ENCODE measurements at places on chromosomes 3 and 15.

GRCh38 chr3:181567311-181568075 is 144.2 kb upstream of the SOX2 start:
- no peak for DNase-seq

DNA sequence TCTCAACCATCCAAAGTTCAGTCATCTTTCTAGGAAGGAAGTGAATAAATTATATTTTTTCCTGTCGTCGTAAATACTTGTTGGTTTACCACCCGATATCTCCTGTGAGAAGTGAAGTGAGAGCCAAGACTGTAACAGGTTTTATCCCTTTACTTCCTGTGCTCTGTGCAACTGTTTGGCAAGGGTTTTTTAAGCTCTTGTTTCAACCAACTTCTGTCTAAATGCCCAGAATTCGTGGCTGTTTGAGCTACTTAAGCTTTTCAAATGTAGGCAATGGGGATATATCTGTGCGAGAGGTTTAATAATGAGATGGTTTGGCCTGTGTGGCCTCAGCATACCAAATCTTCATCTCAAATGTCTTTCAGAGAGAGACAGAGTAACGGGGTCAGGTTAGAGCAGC is 134.7 kb downstream of the LRTM1 start:
- no peak for DNase-seq

GRCh38 chr3:64023187-64023860 is at the start of gene PSMD6:
Gene PSMD6 (minus strand): TSS chr3:64023494. CDS start chr3:64023419, 75 bp downstream.
- peak; percentile 84 for DNase-seq

- no peak for DNase-seq
These were observed 158.3 kb upstream of the CGNL1 start for GRCh38 chr15:57217778-57218598.

- no peak for DNase-seq
These were observed 99.8 kb downstream of the NSUN3 start for GRCh38 chr3:94162700-94163099.

DNA sequence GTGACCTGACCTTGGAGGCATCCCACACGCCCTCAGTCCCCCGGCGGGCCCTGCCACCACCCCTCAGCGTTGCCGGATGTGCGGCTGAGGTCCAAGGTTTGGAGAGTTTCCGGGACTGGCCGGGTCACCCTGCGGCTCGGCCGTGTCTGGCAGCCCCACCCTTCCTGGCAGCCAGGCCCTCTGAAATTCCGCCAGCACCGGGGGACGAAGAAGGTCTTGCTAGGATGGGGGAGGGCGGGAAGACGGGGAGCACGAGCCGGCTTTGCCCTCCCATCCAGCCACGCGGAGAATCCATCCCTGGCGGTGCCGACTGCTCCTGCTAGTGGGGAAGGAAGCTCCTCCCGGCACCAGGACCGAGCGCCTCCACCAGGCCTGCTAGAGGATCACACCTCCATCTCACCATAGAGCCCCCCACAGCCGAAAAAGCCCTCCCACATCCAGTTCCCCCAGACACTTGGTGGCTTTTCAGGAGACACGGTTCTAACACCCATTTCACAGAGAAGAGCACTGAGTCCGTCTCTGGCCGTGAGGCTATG is 81.5 kb downstream of the CPN2 start:
- no peak for DNase-seq

DNA sequence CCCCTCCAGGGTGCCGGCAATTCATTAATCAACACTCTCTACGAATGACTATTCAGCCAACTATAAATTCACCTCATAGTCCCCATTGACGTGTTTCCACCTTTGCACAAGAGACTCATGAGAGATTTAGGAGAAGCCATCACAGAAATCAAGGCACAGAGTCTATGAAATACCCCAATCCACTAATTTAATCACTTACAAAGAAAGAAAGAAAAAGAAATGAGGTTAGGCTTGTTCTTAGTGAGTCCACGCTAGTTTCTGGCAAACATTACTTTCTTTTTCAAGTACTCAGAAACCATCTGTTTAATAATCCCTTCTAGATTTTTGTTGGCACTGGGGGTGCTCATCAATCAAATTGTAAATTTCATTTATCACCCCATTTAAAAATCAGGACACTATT is 125.2 kb upstream of the ADPGK start:
- no peak for DNase-seq

- DNase-seq = no peak
These were observed 71.3 kb downstream of the CMTM8 start for GRCh38 chr3:32309654-32310242.

DNA sequence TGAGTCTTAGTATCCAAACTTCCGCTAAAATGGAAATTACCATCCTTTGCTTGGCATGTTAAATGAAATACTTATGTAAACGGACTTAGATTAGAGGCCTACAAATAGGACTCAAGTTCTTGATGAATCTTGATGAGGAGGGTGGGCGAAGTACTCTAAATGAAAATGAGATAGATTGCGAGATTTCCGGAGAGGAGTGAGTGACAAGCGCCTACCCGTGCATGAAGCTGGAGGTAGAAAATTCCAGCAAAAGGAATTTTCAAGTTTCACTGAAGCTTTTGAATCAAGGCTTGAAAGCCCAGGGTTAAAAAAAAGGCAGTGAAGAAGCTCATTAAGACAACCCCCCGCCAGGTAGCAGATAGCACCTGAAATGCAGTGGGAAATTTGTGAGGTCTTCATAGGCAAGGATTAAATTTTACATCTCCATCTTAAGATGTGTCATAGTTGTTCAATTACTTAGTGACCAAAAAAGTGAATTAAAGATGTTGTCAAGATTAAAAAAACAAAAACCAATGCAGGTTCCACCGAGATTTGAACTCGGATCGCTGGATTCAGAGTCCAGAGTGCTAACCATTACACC is 655 bp upstream of the RAB11A start:
- no peak for DNase-seq

DNA sequence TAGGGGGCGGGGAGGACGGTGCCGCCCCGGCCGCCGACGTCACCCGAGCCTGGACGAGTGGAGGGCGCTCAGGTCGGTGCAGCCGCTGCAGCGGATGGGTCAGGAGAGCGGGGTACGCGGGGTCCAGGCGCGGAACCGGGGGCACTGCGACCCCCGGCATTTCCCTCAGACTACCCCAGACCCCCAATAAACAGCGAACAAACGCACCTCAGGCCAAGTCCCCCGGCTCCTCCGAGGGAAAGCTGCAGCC is 78.9 kb downstream of the IQSEC1 start:
- DNase-seq = no peak

DNA sequence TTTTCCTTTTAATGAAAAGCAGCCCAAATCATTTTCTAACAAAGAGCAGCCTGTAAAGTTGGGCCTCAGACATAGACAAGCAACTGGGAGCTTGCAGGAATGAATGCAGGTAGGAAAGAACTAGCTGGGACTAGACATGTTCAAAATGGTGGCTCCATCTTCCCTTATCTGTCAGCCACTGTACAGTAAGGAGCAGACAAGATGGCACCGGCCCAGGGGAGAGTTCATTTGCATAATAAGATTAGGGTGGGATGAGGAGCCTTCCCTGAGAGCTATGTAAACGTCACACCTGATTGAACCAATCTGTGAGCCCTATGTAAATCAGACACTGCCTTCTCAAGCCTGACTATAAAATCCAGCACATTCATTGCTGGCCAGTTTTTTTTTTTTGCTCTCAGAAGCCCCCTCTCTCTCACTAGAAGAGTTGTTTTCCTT is 59.7 kb upstream of the GK5 start:
- no peak for DNase-seq

- DNase-seq = no peak
These were observed 66.8 kb downstream of the STAC start for GRCh38 chr3:36447061-36447460.

- no peak for DNase-seq
These were observed 48.1 kb upstream of the SEMA6D start for GRCh38 chr15:47669221-47669620.

DNA sequence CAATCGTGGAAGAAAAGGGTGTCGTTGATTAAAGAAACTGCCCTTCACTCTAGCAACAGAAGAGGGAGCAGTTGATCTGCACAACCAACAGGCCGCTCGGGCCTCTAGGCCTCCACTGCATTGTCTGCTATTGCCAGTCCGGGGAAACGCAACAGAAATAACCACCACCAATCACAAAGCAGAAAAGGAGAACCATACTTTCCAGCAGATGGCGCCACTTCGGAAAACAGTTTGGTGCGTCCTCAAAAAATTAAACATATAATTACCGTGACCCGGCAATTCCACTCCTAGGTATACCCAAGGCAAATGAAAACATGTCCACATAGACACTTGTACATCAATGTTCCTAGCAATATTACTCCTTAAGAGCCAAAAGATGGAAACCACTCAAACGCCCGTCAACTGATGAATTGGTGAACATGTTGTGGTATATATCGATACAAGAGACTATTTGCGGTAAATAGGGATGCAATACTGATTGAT is 154.1 kb downstream of the TJP1 start:
- DNase-seq = no peak

GRCh38 chr3:130465521-130465920 is 51.5 kb upstream of the COL6A6 start:
- no peak for DNase-seq

- DNase-seq = no peak
These were observed 69.9 kb upstream of the GOLIM4 start for GRCh38 chr3:168165390-168166269.

All from activated CD4-positive, CD25-positive, alpha-beta regulatory T cell treated with anti-CD3 and anti-CD28 coated beads, Interleukin-2, amount 50 U/mL, for 16 hours (primary cell).